ENCODE measurements at places on chromosomes 7 and 10.

- DNase-seq: no peak
Measured at GRCh38 chr7:7251742-7252141, 69.4 kb downstream of the C1GALT1 start.

DNA sequence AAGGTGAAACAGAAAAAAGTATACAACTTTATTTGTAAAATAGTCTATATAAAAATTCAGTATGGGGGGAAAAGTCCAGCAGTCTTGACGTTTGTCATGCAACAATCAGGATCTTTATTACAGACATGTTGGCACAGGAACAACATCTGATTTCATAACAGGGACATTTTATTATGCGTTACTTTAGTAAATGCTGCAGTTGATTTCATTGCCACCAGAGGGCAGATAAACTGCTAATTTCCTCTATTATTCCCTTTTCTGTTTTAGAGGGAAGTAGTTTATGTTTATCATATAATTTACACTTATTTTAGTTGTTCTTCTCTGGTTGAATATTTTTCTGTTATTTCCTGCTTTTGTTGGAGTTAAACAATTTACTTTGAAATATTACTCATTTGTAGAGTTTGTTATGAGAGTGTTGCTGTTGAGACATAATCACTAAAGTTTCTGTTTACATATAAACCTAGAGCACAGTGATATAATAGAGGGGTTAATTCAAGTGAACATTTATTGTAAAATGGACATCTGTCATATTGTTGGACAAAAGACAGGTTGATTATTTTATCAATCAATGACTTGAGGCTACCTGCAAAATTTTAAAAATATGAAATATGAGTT lies 3.3 kb downstream of the PLXDC2 start:
- DNase-seq: no peak

- no peak for DNase-seq
Measured at GRCh38 chr7:105988276-105988675, 25.2 kb downstream of the CDHR3 start.

DNA sequence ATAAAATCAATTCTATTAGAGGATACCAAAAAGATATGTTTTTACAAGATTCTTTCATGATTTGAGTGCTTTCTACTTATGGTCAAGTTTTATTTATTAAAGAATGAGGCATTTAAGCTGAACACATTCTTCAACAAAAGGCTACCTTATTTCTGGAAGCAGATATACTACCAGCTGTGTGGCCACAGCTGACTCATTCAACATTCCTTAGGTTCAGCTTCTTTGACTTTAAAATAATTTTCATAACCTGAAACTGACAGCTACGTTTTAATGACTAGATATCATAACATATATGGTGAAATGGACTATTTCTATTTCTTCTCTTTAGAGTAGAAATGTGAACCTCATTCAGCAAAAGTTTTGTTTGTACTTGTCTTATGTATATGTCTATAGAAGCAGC lies 414.2 kb upstream of the SEMA3C start:
- no peak for DNase-seq

DNA sequence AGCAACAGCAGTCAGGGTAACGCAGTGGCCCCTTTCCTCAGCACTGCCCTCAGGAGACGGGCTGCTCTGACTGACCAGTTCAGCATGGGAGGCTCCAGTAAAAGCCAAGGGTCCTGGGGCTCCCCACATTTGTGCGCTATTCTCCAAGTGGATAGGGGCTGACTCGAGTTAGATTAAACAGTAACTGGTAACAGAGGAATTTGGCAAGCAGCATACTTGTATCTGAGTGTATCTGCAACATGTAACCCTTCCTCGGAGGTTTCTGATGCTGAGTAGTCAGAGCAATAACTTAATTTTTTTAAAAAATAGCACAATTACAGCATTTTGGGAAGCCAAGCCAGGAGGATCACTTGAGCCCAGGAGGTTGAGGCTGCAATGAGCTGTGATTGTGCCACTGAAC lies 22.8 kb downstream of the SORBS1 start:
- DNase-seq: no peak

GRCh38 chr7:25622695-25623094 lies 394.4 kb upstream of the NPVF start:
- no peak for DNase-seq

GRCh38 chr10:118151461-118151860 lies 104.7 kb upstream of the RAB11FIP2 start:
- no peak for DNase-seq

DNA sequence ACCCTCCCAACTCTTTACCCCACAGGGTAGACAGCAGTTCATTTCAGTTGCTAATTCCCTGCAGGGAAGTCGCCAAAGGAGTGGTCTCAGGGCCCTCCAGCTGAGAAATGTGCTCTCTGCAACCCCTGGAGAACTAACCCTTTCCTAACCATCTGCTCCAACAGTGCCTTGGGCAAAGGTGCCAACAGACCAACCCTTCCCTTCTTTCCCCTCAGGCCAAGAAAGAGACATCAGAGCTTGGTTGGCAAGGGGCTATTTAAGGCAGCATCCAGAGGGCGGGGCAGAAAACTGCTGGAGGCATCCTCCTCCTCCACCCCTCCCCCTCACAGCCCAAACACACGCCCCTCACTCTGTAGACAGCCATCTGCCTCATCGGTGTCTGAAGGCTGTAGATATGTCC lies 1.7 kb downstream of the SORBS1 start:
- DNase-seq: no peak

DNA sequence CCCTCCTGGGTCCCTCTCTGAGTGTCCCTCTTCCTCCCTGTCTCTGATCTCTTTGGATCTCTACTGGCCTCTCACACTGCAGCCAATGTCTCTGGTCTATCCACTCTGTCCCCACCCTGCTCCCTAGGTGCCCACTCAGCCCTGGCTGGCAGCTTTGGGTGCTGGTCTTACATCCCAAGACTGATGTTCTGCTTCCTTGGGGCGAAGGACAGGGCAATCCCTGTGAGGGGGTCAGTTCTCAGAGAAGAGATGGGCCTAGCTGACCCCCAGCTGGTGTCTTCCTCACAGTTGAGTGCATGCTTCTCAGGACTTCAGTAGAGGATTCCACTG lies 51.7 kb upstream of the CAMK2B start:
- no peak for DNase-seq

DNA sequence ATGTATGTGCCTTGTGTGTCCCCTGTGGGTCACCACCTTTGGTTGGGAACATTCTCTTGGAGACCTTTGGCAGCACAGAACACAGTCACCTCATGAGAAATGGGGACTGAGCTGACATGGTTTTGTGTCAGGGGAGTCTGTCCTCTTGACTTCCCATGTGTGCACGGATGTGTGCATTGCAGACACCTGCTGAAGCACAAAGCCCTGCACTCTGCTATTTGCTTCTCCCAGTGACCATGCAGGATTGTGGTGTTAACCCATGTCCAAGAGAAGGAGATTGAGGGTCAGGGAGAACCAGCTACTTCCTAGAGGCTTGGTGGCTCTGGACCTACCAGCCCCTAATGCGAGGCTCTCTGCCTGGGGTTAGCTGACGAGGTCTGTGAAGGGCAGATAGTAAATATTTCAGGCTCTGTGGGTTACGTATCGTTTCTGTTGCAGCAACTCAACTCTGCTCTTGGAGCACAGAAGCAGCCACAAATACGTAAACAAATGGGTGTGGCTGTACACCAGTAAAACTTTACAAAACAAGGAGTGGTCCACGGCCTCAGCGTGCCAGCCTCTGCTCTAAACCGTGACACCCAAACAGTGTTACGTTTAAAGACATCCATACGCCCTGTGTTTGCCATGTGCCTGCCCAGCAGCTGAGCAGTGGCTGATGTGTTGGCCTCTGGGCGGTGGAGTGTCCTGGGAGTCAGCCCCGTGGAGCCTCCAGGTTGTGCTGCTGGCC lies 51.7 kb downstream of the ADCY1 start:
- DNase-seq: no peak
